ENCODE measurements at places on chromosomes 16 and 17.

DNA sequence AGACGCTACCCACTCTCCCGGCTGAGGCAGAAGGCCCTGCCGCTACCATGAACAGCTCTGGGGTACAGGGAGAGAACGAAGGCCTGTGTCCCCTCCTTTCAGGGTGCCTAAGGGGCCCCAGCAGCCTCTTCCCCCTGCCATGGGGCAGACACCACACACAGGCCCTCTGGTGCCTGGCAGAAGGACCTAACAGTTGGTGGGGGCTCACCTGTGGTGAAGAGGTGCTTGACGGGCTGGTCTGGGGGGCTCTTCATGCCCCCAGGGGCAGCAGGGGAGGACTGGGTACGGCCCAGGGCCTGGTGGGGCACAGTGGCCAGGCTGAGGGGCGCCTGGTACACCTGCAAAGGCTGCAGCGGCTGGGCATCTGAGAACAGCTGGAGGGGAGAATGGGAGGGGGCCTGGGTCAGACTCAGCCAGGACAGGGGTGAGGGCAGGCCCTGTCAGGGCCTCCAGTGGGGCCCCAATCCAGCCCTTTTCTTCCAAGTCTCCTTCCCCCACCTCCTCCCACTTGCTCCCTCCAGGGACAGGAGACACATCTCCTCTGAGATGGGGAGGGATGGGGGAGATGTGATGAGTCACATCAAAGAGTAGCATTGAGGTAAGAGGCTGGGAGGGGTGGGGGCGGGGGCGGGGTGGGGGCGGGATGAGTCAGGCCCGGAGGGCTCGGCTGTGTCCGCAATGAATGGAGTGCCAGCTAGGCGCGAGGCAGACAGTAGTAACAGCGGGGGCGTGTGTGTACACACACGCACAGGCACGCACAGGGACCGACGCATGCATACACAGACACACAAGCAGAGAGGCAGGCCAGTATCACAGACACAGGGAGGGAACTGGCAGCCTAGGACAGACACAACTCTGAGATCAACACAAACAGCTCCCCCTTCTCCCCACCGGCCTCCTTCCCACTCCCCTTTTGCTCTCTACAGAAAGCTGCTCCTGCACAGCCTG lies 16.1 kb downstream of the G6PC3 start:
- peak; percentile 50 for DNase-seq

- DNase-seq, result no peak
Observed at GRCh38 chr17:16106161-16106891, 106.7 kb downstream of the TTC19 start.

- no peak for DNase-seq
Observed at GRCh38 chr16:58515871-58516767, 802 bp downstream of the SETD6 start.

DNA sequence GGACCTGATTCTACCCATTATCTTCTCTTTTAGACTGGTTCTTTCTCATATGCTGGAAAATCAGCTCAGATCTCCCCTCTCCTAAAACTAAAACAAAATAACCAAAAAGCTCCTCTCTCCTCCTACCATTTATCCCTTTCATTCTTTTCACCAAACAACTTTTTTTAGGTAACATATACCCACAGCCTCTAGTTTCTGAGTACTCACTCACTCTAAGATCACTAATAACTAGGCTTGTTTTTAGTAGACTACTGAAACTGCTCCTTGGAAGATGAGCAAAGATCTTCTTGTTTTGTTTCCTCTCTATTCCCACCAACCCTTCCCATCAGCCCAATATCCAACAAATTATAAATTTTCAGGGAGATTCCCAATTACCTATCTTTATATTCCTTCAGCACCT lies 129.0 kb downstream of the SKAP1 start:
- DNase-seq, result no peak

GRCh38 chr17:64676763-64677162 lies 14.7 kb upstream of the SMURF2 start:
- no peak for DNase-seq

GRCh38 chr16:84361546-84361945 lies 6.8 kb upstream of the ATP2C2 start:
- DNase-seq, result no peak

- no peak for DNase-seq
Observed at GRCh38 chr17:250487-251300, 69.2 kb upstream of the DOC2B start.

GRCh38 chr17:16352667-16353316 lies 477 bp downstream of the CENPV start:
- DNase-seq, result no peak

- no peak for DNase-seq
Observed at GRCh38 chr17:46745376-46745775, 73.1 kb downstream of the WNT3 start.

GRCh38 chr17:82623707-82624106 lies 24.5 kb downstream of the WDR45B start:
- no peak for DNase-seq

DNA sequence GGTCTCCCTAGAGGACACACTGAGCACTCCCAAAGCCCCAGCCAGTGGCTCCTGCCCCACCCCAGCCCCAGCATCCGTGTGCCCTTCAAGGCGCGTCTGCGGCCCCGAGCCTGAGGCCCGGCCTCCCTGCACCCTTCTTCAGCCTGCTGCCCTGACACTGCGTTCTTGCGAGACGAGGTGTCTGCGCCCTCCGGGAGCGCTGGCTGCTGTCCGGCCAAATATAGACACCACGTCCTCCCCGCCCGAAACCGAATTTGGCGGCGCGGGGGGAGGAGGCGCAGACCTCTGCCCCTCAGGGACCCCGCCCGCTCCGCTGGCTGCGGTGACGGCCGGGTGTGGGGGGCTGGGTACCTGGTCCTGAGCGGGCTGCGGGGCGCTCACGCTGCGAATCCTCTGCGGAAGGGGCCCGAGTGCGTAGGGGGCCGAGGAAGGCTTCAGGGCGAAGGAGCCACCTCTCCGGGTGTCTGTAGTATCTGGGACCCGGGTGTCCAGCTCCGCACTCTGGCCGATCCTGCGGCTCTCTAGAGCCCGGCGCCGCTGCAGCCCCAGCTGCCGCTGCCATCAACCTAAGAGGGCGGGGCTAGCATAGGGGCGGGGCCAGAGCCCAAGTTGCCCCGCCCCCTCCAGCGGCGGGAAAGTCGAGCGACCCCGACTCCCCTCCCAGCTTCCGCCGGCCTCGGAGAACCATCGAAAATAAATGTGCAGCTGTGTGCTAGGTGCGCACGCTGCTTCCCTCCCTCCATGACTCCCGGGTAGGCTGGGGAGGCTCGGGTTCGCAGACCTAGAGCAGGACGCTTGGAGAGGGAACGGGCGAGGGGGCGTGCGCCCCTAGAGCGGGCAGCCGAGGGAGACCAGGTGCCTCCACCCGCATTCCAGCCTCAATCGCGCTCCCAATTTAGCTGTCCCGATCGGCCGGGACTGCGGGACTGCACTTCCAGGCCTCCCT lies at the start of gene CORO6:
Gene CORO6, minus strand, starts transcription at position 576 of the 946 bp plus-strand sequence. CDS start 1,491 bp downstream, outside the sequence.
- DNase-seq, result no peak

DNA sequence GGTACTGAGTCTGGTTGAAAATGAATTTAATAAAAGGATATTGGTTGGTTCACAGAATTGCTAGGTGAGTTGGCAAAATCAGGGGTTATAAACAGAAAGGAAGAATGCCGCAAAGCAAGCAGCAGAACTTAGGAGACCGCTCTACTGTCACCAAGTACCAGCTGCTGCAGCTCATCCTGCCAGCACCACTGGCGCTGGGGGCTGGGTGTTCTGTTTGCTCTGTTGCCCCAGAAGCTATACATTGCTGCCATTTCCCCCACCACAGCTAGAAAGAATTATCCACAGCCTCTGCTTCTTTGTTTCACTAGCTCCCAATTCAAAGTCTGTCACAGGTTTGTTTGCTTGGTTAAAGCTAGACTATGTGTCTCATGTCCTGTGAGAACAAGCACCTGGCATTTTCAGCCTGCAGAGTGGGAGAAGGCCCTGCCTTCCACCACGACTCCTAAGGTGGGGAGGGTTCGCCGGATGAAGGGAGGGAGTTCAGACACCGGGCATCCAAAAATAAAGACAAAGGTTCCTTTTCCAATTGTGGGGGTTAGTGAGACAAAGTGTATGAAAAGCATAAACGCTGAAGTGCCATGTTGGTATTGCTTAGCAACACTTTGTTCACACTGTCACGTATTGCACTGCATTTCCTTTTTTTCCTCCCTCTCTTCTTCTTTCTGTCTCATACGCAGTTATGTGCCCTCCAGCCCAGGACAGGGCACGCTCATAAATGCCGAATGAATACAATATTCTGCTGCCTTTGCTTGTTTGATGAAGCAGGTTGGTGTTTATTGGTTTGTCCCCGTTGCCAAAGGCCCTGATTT lies 9.6 kb upstream of the CPD start:
- no peak for DNase-seq

- no peak for DNase-seq
Observed at GRCh38 chr17:42276609-42277341, 584 bp upstream of the STAT5B start.

DNA sequence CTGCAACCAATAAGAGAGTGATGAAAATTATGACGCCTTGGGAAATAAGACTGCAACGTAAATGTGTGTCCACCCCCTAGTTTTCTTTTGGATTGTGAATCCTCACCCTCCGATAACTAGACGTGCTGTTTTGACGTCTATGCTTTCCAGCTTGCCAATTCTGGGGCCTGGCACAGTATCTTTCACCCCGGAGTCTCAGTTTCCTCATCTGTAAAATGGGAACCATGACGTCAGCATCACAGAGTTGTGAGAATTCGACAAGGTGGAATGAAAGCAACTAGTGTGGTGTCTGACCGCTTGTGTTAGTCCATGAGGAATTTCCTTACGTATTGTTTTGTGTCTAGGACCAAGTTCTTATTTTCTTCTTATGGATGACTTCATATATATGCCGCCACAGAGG lies 37.7 kb downstream of the WWOX start:
- DNase-seq, result no peak

DNA sequence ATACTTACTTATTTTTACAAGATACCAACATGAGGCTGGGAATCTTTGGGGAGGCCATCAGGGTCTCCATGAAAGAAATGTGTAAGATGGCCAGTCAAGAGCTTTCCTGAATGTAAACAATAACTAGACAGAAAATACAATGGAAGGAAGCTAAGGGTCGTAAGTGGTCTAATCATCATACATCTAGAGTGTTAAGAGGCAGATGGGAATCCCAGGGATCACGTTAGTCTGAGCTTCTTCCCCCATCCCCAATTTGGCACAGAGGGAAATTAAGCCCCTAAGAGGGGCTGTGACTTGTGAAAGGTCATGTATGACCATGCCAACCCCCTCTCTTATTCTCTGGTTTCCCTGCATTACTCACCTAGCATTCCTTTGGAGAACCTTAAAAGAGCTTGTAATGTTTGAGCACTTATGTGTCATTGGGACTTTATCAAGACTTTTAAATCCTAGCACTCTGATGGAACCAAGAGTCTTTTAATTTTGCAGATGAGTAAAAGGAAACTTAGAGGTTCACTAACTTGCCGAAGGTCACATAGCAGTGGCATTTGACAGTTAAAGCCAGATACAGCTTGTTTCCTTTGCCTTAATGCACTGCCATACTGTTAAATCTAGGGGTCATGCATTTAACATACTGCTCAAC lies 46.1 kb downstream of the DCUN1D3 start:
- no peak for DNase-seq

DNA sequence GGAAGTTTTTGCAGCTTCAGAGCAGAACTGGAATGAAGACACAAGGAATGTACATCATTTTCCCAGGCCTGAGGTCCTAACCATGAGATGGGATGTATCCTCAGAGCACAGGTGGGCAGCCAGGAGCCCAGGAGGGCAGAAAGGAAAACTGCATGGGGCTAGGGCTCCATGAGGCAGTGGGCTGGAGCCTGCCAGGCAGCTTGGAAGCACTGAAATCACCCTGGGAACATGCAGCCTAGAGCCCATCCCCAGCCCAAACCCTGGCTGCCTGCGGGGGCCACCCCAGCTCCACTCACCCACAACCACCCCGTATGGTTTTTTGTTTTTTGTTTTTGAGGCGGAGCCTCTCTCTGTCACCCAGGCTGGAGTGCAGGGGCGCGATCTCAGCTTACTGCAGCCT lies 86.2 kb upstream of the SIAH1 start:
- no peak for DNase-seq

- DNase-seq, result no peak
Observed at GRCh38 chr17:63910096-63910495, 962 bp downstream of the CSHL1 start.

GRCh38 chr16:53817117-53817755 lies 113.3 kb downstream of the FTO start:
- peak; percentile 65 for DNase-seq
